Activated T-cell treated with anti-CD3 and anti-CD28 coated beads, Interleukin-2, amount 50 U/mL, for 48 hours (primary cell): ENCODE measurements at places on chromosomes 1 and 21.
A peak's percentile ranks its signal among the peaks of the same experiment; 100 is the strongest.

DNA sequence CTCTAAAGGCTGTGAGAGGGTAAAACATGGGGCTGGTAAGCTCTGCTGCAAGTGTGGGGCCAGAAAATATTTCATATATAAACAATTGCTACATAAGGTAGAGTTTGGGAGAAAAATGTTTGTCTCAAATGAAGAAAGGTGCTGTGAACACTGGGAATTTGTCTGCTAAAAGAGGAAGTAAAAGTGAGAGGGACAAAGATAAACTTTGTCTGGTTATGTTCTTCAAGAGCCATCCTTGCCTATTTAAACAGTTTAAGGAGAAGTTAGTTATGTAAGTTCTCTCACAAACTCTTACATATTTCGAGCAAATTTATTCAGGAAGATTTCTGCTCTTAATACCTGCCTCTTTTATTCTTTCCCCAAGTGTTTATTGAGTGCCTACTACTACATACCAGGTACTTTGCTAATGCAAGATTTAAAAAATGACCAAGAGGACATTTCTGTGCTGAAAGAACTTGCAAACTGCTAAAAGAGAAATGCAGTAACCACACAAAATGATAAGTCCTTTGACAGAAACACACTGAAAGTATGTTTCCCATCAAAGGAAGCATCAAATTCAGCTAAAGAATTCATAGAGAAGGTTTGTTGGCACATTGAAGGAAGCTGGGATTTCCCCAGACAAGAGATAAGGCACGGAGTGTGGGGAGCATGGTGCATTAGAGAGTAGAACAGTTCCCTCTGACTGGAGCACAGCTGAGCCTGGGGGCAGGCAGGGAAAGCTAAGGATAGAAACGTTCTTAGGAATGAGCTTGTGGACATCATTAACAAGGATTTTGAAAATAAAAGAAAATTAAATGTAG lies 549.1 kb downstream of the PTBP2 start:
- DNase-seq, result no peak

DNA sequence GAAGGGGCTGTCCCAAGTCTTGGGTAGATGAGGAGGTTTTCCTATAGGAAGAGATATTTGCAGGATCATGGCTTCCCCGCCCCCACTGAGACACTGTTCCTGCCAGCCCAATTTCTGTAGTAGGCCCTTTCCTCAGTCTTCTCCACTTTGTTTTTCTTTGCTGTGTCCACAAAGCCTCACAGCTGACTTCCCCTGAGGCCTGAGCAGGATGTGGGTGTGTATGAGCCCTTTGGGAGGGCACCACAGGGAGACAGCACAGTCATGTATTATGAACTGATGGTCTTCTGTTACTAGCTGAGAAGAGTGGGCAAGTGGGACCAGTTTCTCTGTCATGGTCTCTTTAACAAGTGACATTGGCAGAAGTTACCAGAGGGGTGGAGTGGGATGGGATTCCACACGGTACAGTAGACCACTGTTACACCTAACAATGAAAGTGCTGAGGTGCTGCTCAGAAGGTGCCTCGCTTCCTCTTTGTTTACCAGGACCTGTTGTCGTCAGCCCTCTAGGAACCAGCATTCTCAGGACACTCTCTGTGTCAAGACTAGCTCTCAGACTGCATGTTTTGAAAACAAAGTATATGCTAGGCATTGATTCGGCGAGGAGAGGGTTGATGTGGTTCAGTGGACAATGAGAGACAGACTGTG lies 253.8 kb upstream of the HOOK1 start:
- DNase-seq, result no peak

DNA sequence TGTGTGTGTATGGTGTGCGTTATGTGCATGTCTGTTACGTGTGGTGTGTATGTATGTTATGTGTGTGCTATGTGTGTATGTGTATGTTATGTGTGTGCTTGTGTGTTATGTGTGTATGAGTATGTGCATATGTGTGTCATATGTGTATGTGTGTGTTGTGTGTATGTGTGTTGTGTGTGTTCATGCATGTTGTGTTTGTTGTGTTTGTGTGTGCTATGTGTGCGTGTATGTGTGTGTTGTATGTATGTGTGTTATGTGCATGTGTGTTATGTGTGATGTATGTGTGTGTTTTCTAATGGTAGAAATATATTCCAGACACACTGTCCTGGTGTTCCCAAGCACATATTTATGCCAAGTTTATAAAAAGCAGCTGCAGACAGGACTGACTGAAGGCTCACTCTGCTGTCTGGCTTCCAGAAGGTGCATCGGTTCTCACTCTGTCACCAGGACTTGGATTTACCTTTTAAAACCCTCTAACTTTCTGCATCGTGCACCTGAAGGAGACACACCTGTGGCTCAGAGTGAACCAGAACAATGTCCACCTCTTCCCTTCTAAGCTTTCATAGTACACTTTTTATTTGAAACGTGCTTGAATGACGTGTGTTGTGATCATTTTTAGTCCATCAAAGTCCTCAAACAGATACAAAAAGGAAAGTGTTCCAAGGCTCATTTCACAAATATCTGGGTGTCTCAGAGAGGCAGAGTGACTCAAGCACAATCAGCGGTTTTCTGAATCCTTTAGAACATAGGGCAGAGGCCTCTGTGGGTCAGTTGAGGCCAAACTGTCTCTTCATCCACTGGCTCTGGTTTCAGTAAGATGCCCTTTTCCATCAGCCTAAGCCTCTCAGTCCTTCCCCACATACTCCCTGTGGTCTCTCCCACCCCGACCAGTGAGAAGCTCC lies 49.9 kb downstream of the TOMM20 start:
- no peak for DNase-seq

DNA sequence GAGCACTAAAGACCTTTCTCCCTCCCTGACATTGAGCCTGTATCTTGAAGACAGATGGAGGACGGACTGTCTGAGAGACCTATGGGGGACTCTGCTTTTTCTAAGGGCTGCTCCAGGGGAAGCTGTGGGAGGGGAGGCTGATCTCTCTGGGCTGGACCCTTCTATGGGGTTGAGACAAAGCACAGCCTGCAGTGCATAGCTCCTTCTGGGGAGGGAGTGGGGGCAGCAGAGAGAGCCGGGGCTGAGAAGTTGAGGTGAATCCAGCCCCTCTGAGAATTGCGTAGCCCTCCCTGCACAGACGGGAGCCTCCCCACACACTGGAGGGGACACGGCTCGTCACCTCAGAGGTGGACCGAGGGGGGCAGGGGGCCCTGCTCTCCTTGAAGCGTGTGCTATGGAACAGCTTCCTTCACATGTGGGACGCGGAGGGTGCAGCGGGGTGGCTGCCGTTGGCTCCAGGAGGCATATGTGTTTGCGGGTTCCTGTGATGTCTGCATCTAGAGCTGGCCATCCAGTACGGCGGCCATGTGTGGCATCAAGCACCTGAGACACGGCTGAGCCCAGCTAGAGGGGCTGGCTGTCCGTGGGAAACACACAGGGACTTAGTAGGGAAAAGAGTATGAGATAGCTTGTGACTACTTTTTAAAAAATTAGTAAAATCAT lies 299.1 kb downstream of the CAMTA1 start:
- no peak for DNase-seq

- DNase-seq, result no peak
Observed at GRCh38 chr1:223490256-223490655, 97.0 kb downstream of the CCDC185 start.

DNA sequence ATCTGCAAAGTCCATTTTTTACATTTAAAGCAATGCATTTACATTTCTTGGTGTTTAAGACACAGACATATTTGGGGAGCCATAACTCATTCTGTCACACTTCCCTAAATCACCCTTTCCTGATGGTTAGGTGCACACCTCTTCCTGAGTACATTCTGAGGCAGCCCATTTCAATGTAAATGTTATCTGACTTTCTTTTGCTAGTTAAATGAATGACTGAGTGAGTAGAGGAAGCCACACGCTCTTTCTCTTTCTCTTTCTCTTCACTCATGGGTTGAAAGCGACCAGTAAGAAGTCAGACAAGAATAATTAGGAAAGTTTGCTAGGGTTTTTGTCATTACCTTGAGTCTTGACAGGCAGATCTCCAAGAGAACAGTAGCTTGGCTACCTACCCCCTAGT lies 143.1 kb downstream of the S1PR1 start:
- no peak for DNase-seq

DNA sequence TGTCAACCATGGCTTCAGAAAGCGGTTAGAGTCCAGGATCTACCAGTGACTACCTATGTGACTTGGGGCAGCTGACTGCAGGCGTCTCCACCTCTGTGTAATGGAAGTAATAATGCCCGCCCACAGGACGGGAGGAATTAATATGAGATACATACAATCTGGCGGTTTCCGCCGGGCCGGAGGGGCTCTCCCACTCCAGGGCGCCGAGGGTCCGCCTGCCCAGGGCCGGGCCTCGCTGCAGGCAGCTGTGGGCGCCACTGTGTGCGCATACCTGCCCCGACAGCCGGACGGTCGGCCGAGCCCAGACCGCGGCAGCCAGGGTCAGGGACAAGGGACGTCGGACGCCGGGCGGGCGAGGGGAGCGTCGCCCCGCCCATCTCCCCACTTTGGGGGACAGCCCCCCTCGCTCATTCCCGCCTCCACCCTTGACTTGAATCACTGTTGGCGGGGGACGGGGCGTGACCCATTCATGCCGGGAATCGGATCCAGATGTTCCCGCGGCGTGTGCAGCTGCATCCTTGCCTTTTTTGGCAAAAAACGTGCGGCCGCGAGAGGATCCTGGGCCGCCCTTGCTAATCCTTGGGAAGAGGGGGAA lies 6.0 kb upstream of the SF3A3 start:
- peak; percentile 74 for DNase-seq

DNA sequence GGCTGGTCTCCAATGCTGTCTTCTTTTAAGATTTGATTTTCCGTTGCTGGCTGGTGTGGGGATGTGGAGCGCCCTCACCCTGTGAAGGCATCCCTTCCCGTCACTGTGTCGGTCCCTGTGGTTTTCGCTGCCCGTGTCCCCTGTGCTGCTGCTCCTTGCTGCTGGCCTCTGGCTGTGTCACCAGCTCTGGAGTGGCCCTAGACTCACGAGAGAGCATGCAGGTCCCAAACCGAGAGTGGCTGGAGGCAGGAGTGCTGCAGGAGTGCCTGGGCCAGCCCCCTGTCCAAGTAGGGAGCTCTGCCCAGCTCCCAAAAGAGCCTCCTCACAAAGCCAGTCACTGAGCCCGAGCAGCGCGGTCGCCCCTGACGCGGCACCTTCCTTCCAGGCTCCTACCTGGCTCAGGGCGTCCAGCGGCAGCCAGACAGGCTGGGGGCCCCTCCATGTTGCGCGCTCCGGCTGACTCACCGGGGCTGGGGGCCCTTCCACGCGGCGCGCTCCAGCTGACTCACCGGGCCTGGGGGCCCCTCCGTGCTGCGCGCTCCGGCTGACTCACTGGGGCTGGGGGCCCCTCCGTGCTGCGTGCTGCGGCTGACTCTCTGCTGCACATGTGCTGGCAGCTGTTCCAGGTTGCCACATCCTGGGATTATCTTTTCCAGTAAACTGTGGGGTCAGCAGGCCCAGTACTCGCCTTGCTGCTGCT lies 106.7 kb upstream of the COL6A1 start:
- peak; percentile 59 for DNase-seq

DNA sequence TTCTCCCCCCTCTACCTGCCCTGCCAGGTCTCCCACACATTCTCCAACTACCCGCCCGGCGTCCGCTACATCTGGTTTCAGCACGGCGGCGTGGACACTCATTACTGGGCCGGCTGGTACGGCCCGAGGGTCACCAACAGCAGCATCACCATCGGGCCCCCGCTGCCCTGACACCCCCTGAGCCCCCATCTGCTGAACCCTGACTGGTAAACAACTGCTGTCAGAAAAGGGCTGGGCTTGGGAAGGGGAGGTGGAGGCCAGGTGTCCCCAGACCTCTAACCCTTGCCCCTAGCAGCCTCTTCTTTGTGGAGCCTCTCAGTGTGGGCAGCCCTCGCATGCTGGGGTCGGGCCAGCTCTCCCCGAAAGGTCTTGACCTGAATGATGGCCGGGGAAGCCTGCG lies 2.9 kb upstream of the FBXO6 start:
- no peak for DNase-seq

- no peak for DNase-seq
Observed at GRCh38 chr1:21921100-21921875, 15.8 kb downstream of the HSPG2 start.

- peak; percentile 69 for DNase-seq
Observed at GRCh38 chr1:210400043-210400840, 71.5 kb downstream of the HHAT start.

DNA sequence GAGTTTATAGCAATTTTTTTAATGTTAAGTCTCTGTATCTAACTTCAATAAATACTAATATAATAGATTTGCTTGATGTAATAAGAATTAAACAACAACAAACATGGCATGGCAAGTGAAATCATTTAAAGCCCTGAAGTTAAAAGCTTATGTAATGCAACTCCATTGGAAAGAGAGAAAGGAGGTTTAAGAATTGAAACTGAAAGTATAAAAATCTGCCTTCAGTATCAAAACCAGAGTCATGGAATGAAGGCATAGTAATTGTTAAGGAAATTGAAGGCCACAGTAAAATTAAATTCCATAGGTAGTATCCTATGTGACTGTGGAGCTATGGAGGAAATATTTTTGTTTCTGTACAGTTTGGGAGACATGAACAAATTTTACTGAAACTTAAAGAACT lies 55.1 kb downstream of the PRDX6 start:
- DNase-seq, result no peak

DNA sequence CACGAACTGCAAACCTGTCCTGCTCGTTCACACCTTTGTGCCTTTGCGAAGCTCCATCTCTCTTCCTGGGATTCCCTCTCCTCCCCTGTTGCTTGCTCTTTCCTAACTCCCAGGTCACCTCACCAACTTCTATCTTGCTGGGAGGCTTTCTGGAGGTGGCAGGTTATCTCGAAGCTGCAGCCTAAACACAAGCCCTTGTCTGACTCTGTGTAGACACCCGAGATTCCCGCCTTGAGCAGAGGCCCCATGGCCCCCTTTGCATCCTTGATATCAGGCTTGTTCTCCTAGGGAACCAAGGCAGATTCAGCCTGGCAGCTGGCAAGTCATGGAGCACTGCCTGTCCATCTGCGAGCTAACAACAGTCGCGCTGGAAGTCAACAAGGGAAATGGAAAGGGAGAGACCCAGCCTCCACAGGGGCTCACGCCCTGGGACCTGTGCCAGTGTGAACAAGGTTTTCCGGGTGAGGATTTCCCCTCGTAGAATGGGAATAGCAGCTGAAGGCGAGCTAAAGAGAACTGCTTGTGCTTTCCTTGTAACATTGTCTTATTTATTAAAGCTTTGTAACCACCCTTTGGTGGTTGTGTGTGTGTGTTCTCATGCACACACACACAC lies 109.5 kb upstream of the JUN start:
- DNase-seq, result no peak

- peak; percentile 65 for DNase-seq
Observed at GRCh38 chr1:32981003-32981901, 16.6 kb upstream of the RNF19B start.

GRCh38 chr21:46218906-46219590 lies 9.5 kb downstream of the LSS start:
- no peak for DNase-seq

- DNase-seq, result no peak
Observed at GRCh38 chr1:100142343-100142742, 9.4 kb downstream of the TRMT13 start.

- DNase-seq, result no peak
Observed at GRCh38 chr1:231019711-231020110, 20.3 kb downstream of the FAM89A start.

- no peak for DNase-seq
Observed at GRCh38 chr21:38853421-38853919, 47.7 kb downstream of the ETS2 start.
